ENCODE measurements at places on chromosomes 3 and 15.

- H3K4me3 ChIP-seq: no peak overlapping the region
- no peaks in the 10 kb centered on the region for H3K4me1 ChIP-seq
- no peaks in the 10 kb centered on the region for H3K27me3 ChIP-seq
- H3K36me3 ChIP-seq: no peaks in the 10 kb centered on the region
- DNase-seq: no peak
Observed at GRCh38 chr3:18892756-18893155, 255.6 kb upstream of the KCNH8 start.

DNA sequence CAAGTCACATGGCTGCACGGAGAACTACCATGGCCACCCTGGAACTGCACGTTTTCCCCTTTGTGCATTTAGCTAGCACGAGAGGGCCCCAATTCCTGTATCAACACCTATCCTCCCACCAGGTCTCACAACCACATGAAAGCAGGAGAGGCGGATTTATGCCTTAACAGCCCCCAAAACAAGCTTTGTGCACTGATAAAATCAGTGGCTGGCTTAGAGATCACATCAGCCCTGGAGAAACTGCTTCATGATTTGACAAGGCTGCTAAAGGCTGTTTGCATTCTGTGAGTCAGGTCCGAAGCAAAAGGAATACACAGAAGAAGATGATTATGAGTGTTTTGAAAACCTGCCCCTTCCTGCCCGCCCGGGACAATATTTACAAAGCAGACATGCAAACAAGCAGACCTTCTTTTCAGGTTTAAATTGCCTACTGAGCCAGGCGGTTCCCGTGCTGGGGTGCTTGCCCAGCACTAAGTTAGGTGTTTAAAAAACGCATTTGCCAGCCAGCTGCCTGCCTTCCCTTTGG is 25.9 kb downstream of the CEMIP start:
- no peak overlapping the region for H3K27ac ChIP-seq
- H3K27me3 ChIP-seq: no peaks in the 10 kb centered on the region
- DNase-seq: no peak
- H3K4me1 ChIP-seq: no peaks in the 10 kb centered on the region

GRCh38 chr15:38275959-38276358 is 23.3 kb downstream of the SPRED1 start:
- no peaks in the 10 kb centered on the region for H3K27me3 ChIP-seq
- H3K36me3 ChIP-seq: no peaks in the 10 kb centered on the region
- DNase-seq: no peak

DNA sequence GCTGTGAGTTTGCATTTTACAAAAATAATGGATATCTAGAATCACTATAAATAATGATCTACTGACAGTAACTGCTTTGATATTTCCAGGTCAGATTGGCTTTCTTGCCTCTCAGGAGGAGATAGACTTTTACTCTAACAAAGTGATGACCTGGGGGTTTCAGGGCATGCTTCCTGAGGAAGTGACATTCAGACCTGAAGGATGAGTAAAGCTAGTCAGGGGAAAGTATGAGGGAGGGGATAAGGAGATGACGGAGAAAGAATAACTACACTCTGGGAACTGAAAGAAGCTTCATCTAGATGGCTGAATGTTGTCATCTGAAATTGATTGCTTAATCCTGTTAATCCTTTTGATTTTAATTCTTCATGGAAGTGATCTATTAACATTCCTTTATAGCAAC is 32.2 kb downstream of the ARMC8 start:
- peaks cover 14% of the 10 kb centered on the region for H3K4me1 ChIP-seq
- no peak overlapping the region for H3K4me3 ChIP-seq
- H3K27ac ChIP-seq: no peak overlapping the region
- no peaks in the 10 kb centered on the region for H3K27me3 ChIP-seq

DNA sequence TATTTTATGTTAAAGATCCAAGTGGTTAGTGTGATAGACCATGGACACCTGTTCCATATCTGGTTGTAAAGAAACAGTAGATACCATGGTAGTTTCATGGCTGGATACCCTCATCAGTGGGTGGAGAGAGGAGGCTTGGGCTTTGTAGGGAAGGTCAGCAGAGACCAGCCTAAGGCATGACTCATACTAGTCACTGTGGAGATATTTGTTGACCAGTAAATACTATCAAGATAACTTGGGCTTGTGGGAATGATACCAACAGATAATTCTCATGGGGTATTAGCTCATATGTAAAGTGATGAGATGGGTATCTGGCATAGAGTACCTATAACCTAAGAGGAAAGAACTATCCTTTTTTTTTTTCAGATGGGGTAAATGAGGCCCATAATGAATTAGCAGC is 354.5 kb downstream of the CACNA2D3 start:
- H3K4me3 ChIP-seq: no peak overlapping the region
- no peak overlapping the region for H3K27ac ChIP-seq
- no peak for DNase-seq
- H3K4me1 ChIP-seq: no peaks in the 10 kb centered on the region

- H3K27me3 ChIP-seq: no peaks in the 10 kb centered on the region
- no peak overlapping the region for H3K4me3 ChIP-seq
Observed at GRCh38 chr15:68244235-68244634, 14.7 kb upstream of the CLN6 start.

GRCh38 chr15:35723852-35724251 is 177.9 kb upstream of the DPH6 start:
- no peak for DNase-seq
- H3K4me3 ChIP-seq: no peak overlapping the region
- no peaks in the 10 kb centered on the region for H3K4me1 ChIP-seq

- H3K4me1 ChIP-seq: no peaks in the 10 kb centered on the region
- no peaks in the 10 kb centered on the region for H3K27me3 ChIP-seq
- no peak overlapping the region for H3K4me3 ChIP-seq
- H3K36me3 ChIP-seq: no peaks in the 10 kb centered on the region
- DNase-seq: no peak
- no peak overlapping the region for H3K27ac ChIP-seq
Observed at GRCh38 chr3:152688313-152688712, 146.6 kb upstream of the P2RY1 start.

DNA sequence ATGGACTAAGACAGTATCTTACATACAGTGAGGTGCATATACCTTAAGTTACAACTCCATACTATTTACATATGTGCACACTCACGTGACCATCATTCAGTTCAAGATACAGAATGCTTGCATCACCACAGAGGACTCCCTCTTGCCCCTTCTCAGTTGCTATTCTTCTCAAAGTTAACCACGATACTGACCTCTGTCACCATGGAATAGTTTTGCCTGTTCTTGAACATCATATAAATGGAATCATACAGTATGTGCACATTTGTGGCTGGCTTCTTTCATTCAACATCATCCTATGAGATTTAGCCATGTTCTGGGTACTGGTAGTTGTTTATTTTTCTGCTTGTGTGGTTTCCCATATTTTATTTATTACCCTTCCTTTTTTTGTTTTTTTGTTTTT is 10.4 kb upstream of the ZSCAN2 start:
- H3K27ac ChIP-seq: no peak overlapping the region
- H3K4me1 ChIP-seq: no peaks in the 10 kb centered on the region
- no peaks in the 10 kb centered on the region for H3K27me3 ChIP-seq
- H3K36me3 ChIP-seq: no peaks in the 10 kb centered on the region
- DNase-seq: no peak
- H3K4me3 ChIP-seq: no peak overlapping the region

DNA sequence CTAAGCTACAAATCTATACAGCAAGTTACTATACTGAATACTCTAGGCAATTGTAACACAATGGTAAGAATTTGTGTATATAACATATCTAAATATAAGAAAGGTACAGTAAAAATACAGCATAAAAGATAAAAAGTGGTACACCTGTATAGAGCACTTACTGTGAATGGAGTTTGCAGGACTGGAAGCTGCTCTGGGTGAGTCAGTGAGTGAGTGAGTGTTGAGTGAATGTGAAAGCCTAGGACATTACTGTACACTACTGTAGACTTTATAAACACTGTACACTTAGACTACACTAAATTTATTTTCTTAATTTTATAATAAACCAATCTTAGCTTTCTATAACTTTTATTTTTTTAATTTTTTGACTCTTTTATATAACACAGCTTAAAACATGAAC is 123.1 kb downstream of the ZMAT3 start:
- H3K27ac ChIP-seq: no peak overlapping the region
- no peaks in the 10 kb centered on the region for H3K4me1 ChIP-seq
- no peak overlapping the region for H3K4me3 ChIP-seq
- H3K36me3 ChIP-seq: no peaks in the 10 kb centered on the region

- DNase-seq: no peak
- no peaks in the 10 kb centered on the region for H3K36me3 ChIP-seq
- no peaks in the 10 kb centered on the region for H3K27me3 ChIP-seq
- peaks cover 4% of the 10 kb centered on the region for H3K4me1 ChIP-seq
Observed at GRCh38 chr15:38896647-38897046, 332.0 kb upstream of the RASGRP1 start.

- peaks cover 14% of the 10 kb centered on the region for H3K4me1 ChIP-seq
- H3K27me3 ChIP-seq: no peaks in the 10 kb centered on the region
- no peak overlapping the region for H3K4me3 ChIP-seq
- DNase-seq: no peak
- H3K36me3 ChIP-seq: no peaks in the 10 kb centered on the region
Observed at GRCh38 chr3:168121184-168122017, 25.7 kb upstream of the GOLIM4 start.

- H3K27ac ChIP-seq: no peak overlapping the region
- H3K4me1 ChIP-seq: no peaks in the 10 kb centered on the region
- H3K27me3 ChIP-seq: no peaks in the 10 kb centered on the region
- DNase-seq: no peak
- no peak overlapping the region for H3K4me3 ChIP-seq
- no peaks in the 10 kb centered on the region for H3K36me3 ChIP-seq
Observed at GRCh38 chr3:111315930-111316587, 225.9 kb upstream of the CD96 start.

DNA sequence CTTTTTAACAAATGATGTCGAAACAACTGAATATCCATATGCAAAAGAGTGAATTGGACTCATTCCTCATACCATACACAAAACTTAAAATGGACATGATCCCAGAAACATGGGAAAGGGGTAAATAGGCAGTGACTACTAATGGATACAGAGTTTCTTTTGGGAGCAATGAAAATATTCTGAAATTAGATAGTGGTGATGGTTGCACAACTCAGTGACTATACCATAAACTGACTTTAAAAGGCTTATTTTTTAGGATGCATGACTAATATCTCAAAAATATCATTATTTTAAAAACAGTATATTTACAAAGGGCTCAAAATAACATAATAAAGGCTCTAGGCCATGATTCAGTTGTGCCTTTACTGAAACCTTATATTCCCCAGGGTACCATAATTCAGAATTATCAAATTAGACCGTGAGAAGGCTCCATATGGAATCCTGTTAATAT is 16.3 kb upstream of the ATP13A3 start:
- no peak for DNase-seq
- no peak overlapping the region for H3K4me3 ChIP-seq
- H3K4me1 ChIP-seq: peaks cover 1% of the 10 kb centered on the region
- no peak overlapping the region for H3K27ac ChIP-seq
- H3K27me3 ChIP-seq: no peaks in the 10 kb centered on the region

DNA sequence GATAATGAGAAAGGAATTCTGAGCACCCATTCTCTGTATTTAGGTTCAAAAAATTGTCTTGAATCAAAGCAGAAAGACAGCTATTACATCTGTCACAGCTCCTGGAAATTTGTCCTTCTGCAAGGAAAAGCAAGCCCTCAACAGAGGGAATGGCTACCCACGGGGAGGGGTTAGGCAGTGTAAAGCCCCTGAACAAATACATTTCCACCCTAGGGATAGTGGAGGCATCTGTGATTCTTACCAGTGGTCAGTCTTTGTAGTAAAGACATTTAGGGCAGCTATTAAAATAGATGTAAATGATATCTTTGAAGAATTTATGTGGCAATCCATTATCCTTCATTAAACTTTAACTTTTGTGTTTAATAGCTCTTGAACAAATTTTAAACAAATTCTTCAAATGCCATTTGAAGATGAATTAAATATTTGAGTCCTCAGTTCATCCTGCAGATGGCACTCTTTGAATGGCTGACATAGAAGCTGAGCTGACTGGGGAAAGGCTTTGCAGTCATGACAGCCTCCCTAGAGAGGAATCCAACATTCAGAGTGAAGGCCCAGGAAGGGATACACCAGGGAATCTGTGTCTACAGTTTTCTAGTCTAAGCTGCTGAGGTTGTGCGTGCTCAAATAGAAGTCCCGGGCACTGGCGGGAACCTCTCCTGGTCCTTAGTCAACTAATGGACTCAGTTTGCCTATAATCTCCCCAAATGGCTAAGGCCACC is 359.7 kb upstream of the ROPN1 start:
- peak overlapping the region; percentile 0 for H3K27ac ChIP-seq
- peaks cover 2% of the 10 kb centered on the region for H3K4me1 ChIP-seq
- peaks cover 5% of the 10 kb centered on the region for H3K36me3 ChIP-seq
- DNase-seq: no peak
- no peak overlapping the region for H3K4me3 ChIP-seq

- no peak for DNase-seq
- peak overlapping the region; percentile 91 for H3K4me3 ChIP-seq
- H3K4me1 ChIP-seq: peaks cover 22% of the 10 kb centered on the region
Observed at GRCh38 chr3:129121016-129121791, 400 bp downstream of the RAB43 start.

- DNase-seq: no peak
- no peaks in the 10 kb centered on the region for H3K27me3 ChIP-seq
- H3K4me1 ChIP-seq: peaks cover 10% of the 10 kb centered on the region
Observed at GRCh38 chr3:48543271-48543866, 13.2 kb downstream of the PFKFB4 start.

DNA sequence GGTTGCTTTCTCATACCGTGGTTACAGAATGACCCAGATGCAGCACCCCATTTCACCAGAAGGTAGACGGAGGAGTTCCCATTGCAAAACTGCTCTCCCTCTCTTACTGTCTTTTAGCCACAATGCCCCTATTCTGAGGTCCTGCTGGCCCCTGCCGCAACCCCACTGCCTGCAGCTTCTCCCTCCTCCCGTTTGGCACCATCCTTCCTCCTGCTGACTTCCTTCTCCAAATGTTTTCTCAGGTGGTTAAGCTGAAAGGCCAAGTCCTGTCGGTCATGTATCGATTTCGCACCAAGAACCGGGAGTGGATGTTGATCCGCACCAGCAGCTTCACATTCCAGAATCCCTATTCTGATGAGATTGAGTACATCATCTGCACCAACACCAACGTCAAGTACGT is 132.3 kb upstream of the ABHD17C start:
- no peak overlapping the region for H3K27ac ChIP-seq
- no peak overlapping the region for H3K4me3 ChIP-seq
- DNase-seq: no peak
- no peaks in the 10 kb centered on the region for H3K36me3 ChIP-seq

Measured in thoracic aorta (tissue), 2 donors.